Activated CD4-positive, CD25-positive, alpha-beta regulatory T cell (primary cell): ENCODE measurements at places on chromosomes 4 and X.

DNA sequence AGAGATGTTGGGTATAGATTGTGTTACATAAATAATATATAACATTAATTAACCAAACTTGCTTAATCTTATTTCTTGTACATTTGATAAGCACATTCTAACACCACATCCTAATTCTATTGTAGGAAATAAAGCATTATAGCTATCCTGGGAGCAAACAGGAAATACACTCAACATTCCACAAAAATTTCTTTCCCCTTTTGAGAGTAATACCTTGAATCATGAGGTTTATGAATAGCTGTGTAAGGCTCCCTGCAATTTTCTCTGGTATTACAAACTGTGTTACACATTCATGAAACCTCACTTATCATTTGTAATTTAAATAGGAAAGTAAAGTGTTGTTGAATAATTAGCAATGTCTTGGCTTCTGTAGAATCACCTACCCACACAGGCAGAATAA lies 95.1 kb downstream of the TMEM47 start:
- DNase-seq, result no peak

GRCh38 chr4:20839957-20840356 lies 139.7 kb downstream of the PACRGL start:
- no peak for DNase-seq

- no peak for DNase-seq
Observed at GRCh38 chr4:152663203-152664066, 16.4 kb downstream of the TMEM154 start.

GRCh38 chr4:145626623-145626982 lies 7.4 kb downstream of the MMAA start:
- DNase-seq, result no peak

- DNase-seq, result no peak
Observed at GRCh38 chr4:44194365-44194764, 254.2 kb downstream of the KCTD8 start.

DNA sequence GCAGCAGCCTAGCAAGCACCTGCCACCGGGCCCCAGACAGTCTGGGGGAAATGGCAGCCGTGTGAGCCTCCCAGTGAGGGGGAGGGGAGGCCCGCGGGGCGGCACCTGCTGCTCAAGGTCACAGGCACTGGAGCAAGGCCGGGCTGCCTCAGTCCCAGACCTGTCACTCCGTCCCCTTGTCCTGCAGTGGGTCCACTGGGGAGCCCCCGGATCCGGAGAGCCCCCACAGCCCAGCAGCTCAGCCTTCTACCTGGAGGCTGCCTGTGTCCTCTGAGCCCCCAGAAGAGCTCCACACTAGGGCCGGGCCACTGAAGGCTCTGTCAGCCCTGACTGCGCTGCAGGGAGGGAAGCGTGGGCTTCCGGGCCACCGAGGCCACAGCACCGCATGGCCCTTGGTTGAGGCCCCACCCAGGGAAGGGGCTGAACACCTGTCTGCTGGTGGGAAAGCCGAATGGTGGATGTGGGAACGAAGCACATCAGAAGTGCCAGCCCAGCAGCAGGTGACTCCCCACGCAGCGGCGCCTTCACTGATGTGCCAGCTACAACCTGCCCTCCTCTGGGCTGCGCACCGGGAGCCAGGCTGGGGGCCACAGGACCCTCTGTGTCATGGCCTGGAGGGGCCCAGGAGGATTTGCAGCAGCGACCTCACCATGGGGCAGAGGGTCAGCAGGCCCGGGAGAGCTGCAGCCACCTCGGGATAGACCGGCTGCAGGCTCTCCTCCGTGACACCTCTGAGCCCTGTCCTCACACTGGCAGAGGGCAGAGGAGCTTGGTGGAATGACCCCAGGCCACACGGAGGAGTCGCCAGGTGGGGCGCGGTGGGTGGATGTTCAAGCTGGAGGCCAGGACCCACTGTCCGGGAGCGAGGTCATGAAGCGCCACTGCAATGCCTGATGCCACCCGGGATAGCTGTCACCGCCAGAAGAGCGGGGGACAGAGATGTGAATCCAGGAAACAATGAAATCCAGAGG lies 35.0 kb upstream of the MXD4 start:
- DNase-seq, result no peak

DNA sequence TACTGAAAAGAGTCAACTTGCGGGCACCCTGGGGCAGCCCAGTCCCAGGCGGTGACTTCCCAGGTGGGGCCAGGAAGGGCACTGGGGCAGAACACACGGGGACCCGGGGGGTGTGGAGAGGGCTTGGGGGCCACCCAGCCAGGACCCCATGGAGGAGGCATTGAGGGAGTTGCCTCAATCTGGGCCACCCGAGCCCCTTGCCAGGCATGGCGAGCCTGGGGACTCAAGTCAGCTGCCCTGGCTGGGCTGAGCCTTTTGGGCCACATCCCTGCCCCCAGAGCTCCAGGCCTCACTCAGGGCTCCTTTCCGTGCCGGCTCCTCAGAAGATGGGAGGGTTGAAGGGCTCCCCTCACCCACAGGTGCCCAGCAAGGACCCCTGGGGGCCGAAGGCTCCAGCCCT lies 6.6 kb upstream of the CPLX1 start:
- no peak for DNase-seq

GRCh38 chr4:181619651-181620050 lies 623.6 kb upstream of the TENM3 start:
- DNase-seq, result no peak

DNA sequence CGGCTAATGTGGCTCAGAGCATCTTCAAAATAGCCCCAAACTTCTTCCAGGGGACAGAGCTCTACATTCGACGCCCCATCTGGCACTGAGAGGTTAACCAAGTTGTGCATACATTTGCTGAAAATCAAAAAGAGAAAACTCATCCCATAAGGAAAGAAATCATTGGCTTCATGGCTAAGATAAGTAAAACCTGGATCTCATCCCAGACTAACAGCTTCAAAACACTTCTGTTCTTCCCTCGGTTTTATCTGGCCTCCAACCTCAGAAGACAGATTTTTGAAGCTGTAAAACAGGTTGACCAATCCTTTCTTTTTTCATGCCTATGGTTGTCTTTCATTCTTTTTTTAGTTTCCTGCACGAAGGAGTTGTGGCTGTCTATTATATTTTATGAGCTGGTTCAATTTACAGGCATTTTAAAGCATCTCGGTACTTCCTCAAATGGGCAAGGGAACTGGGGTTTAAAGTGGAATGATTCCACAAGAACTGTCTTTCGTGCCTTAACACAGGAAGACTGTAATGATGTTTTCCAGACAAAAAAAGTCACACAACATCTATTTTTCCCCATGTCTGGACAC lies 107.6 kb downstream of the DLG3 start:
- no peak for DNase-seq

DNA sequence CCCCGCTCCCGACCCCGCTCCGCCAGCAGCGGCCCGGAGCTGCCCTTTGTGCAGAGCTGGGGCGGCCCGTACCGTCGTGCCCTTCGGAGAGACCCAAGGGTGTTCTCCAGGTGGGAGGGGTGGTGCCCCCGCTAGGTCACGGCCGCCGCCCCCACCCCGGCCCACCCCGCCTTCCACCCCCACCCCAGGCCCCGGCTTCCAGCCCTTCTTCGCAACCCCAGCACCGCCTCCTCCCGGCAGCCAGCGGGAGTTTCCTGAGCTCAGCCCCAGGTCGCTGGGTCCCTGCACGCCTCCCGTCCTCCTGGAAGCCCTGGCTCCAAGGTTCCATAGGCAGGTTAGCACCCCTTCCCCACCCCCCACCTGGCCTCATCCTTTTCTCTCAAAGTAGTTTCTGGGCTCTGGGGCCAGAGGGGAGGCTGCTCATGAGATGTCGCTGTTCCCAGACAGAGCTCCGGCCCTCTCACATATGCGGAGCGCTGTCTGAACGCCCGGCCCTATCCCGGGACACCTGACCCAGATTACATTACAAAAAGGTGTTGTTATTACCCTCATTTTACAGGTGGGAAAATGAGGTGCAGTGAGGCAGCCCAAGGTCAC lies 25.2 kb upstream of the FGFR3 start:
- no peak for DNase-seq

DNA sequence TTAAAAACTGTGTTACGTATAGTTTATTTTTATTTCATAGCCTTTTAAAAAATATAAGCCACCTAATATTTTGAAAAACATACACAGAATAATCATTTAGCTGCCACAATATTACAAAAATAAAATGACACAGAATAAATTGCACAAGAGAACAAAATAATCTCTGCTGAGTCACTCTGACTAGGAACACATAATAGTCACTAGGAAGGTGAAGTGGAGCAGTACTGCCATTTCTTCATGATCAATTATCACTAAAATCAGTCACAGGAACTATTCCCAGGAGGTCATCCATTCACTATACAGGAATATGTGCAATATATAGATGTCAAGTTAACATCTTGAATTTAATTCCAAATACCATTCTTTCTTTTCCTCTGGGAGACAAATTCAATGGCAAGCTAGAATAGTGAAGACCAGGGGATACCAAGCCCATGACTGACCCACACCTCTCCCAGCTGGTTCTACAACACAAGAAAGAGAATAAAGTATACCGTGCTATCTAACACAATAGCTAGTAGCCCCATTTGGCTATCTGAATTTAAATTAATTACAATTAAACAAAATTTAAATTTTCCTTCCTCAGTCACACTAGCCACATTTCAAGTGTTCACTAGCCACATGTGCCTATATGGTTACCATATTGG lies 5.9 kb downstream of the SMIM43 start:
- DNase-seq, result no peak

DNA sequence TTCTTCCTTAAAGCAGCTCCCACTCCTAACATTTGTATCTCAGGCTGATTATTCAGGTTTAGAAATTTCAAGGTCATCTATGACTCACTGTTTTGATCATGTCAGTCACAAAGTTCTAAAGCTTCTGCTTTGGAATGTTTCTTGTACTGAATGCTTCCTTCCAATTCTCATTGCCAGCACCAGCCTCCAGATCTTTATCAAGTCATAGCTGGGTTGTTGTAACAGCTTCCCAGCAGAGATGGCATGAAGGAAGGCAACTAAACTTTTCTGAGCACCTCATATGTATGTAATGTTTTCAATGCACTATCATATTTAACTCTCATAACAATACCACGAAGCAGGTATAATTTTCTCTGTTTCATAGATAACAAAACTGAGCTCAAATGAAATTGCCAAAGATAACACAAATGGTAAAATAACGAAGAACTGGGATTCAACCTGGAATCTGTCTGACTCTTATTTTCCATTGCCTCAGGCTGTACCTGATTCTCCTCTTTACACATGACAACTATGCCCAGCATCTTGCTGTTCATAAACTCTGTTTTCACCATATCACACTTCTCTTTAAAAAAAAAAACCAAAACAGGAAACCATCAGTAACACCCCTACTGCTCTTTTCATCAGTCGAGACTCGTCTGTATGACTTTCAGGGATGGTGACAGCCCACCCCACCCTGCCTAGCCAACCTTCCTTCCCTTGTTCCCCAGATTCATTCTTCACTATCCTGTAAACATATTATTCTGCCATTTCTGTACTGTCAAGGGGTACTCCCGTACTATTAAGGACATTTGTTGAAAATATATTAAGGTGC lies 13.4 kb downstream of the TRPC3 start:
- no peak for DNase-seq

DNA sequence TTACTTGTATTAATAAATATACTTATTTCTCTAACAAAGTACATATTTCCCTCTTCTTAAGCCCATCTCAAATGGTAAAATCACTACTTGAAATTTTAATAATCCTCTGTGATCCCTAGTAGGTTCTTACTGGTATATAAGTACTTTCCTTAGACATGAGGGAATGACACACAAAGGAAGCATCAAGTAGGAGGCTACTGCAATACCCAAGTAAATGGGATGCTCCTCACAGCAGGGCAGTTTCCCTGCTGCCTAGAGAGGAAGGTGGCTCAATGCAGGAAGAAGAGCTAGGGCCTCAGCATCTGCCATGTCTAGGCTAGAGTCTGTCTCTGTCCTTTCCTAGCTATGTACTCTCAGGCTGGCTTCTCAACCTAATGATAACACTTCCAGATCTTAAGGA lies 122.1 kb upstream of the DIPK2B start:
- no peak for DNase-seq

GRCh38 chrX:154029439-154029838 lies 9.7 kb upstream of the IRAK1 start:
- no peak for DNase-seq

- DNase-seq, result no peak
Observed at GRCh38 chrX:43813898-43814297, 68.4 kb downstream of the MAOB start.

GRCh38 chr4:23324021-23324690 lies 565.7 kb downstream of the PPARGC1A start:
- no peak for DNase-seq

- no peak for DNase-seq
Observed at GRCh38 chr4:82758701-82759685, 39.6 kb downstream of the SCD5 start.

GRCh38 chrX:130083656-130084382 lies 26.5 kb downstream of the ELF4 start:
- DNase-seq, result peak; percentile 1

DNA sequence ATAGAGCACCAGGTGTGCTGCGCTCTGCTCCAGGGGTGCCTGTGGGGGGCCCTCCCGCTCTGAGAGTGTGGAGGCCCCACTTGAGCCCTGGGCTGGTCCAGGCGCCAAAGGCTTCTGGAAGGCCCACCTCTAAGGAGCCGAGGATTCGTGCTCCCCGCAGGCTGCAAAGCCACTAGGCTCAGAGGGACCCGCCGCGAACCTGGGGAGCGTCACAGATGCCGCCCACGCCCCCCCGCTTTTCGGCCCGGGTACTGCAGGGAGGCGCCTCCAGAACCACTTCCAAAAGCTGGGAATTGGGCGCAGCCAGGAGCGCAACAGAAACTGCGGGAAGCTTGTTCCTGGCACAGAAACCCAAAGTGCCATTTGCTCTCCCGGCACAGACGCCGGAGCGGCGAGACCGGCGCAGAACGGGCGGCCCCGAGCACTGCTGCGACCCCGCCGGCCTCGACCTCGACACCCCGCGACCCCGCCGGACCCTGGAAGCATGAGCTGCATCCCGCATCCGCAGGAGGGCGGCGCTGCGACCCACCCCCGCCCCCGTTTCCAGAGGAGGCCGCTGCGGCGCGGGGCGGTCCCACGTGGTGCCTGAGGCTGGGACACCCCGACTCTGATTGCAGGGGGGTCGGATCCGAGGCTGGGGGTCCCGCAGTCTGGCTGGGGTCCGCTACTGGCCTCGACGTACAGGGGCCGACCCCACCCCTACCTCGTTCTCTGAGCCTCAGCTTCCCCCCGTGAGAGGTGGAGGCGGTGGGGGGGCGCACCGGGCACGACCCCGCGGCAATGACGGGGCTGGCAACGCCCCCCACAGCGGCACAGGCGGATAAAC lies 30.8 kb downstream of the CPLX1 start:
- no peak for DNase-seq

DNA sequence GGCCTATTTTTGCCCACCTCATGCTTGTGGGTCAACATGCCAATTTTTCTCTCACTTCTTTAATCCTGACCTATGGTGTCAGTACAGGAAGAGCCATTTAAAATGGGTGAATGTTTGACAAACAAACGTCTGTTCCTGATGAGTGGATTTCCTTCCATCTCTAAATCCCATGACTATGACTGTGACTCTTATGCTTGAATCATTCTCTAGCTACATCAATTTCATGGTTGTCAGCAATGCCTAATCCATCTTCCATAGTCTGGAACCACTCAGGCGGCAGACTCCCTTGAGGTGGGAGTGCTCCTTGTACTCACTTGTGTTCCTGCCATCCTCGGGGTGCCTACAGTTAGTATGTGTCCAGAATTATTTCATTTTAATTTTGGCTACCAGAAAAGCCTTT lies 194.9 kb upstream of the RPS6KA3 start:
- no peak for DNase-seq
